NCI-H774 (cell line): ENCODE measurements at places on chromosomes 2 and 18.
A peak's percentile ranks its signal among the peaks of the same experiment; 100 is the strongest.

- DNase-seq = no peak
These were observed 83.4 kb upstream of the NARS1 start for GRCh38 chr18:57705011-57705410.

- no peak for DNase-seq
These were observed 86.9 kb upstream of the MAPK4 start for GRCh38 chr18:50472941-50473340.

DNA sequence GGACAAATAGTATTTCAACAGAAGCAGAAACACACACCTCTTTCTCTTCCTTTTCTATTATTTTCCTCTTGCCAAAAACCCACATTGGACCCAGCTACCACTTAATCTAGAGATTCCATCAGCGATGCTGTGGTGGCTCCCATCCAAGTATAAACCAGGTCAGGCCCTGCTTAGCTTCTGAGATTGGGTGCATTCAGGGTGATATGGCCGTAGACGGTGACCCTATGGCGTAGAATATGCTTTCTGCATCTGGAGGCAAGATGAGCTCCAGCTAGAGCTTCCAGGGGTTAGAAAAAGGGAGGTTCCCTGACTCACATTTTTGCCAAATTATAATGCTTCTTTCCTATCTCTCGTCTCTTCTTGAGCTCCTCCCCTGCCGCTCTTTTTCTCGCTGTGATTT lies 66.5 kb downstream of the TNP1 start:
- no peak for DNase-seq

- peak; percentile 13 for DNase-seq
These were observed 37.9 kb downstream of the MTERF4 start for GRCh38 chr2:241064008-241064801.

- no peak for DNase-seq
These were observed 145.9 kb downstream of the KLHL29 start for GRCh38 chr2:23530909-23531276.

GRCh38 chr18:70659036-70659925 lies 370.4 kb downstream of the SOCS6 start:
- DNase-seq = no peak

DNA sequence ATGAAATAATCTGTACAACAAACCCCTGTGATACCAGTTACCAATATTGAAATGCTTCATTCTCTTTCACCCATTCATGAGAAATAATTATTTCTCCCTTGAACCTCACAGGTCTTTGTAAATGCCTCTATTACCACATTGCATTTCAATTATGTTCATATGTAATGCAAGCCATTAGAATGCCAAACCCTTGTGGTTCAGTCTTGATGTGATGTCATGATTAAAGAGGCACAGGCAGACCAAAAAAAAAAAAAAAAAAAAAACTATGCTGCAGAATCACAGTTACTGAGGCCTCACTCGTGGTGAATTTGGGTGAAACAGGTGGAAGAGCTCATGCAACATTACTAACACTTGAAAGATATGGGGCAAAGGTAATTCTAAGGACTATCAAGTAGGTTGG lies 9.4 kb upstream of the EPG5 start:
- no peak for DNase-seq

DNA sequence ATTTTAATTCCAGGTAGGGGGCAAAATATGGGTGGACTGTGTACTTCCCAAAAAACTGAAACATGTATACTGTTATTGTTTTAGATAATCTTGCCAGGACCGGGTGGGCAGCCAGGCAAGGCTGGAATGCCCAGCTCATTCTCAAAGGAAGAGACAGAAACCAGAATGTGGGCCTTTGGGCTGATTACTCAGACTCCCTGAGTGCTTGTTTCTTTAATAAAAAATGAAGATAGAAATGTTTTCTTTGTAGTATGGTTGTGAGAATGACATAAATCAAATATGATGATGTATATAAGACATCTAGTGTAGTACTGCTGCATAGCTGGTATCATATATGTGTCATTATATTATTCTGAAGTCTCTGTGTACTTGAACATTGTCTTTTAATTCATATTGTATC lies 231.6 kb upstream of the NT5C1B start:
- no peak for DNase-seq

- no peak for DNase-seq
These were observed 193.2 kb downstream of the NDUFA10 start for GRCh38 chr2:239831861-239832489.

DNA sequence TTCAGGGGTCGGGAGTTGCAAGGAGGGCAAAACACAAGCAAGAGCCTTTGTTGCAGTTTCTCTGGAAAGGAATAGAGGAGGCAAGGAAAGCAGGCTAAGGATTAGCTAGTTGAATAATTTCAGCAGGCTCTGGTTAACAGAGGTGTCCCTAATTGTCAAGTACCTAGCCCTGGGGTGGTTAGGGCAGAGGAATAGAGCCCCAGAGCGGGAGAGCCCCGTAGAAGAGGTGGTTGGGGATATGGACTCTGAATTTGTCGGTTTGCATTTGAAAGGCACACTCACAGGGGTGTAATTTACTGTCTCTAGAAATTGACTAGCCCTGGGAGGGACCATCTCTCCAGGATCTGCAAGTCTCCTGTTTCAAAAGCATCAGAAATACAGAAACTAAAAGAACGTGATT lies 1030.2 kb downstream of the TMEM182 start:
- DNase-seq = no peak

DNA sequence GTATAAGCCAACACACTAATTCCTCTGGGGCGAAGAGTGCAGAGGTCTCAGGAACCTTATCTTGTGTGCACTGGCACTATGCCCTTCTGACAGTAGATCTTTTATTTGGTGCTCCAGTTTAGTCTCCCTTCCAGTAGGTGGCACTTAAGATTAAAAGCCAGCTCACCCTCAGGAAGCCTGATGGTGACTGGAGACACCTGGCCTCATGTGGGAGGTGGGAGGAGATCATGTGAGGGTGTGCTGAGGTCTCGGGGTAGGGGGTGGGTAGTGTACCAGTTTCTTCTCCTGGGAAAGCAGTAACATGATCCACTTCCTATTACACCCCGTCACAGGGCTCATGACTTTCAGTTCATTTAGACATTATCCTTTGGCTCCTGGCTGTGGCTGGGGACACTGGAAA lies 654.9 kb downstream of the ADCYAP1 start:
- DNase-seq = no peak

DNA sequence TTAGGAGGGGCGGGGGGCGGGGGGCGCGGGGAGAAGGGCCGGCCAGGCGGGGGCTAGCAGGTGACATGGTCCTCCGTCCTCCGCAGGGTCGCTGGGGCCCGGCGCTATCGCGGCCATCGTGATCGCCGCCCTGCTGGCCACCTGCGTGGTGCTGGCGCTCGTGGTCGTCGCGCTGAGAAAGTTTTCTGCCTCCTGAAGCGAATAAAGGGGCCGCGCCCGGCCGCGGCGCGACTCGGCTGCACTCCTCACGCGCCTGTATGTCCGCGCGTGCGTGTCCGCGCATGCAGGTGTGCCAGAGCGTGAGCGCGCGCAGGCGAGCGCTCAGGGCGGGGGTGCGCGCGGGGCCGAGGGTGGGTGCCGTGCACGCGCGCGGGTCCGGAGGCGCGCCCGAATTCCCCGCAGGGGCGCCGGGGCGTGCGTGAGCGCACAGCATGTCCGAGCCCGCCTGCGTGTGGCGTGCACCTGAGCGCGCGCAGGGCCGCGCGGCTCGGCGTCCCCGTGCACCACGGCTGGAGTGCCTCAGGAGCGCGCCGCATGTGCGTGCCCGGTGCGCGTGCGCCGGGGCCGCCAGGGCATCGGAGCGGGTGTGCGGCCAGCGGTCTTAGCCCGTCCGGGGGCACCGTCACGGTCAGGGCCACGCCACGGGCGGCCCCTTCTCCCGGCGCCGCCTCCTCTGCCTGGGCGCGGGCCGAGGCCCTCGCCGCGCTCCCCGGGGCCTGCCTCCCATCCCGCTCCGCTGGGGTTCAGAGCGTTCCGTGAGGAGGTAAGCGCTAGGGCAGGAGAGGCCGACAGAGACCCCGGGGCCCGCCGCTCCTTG lies 6.3 kb downstream of the SNORC start:
- DNase-seq = peak; percentile 68

- DNase-seq = no peak
These were observed 611.3 kb upstream of the SYT4 start for GRCh38 chr18:43888598-43888997.

GRCh38 chr2:61363580-61363979 lies 107.3 kb downstream of the USP34 start:
- DNase-seq = no peak

DNA sequence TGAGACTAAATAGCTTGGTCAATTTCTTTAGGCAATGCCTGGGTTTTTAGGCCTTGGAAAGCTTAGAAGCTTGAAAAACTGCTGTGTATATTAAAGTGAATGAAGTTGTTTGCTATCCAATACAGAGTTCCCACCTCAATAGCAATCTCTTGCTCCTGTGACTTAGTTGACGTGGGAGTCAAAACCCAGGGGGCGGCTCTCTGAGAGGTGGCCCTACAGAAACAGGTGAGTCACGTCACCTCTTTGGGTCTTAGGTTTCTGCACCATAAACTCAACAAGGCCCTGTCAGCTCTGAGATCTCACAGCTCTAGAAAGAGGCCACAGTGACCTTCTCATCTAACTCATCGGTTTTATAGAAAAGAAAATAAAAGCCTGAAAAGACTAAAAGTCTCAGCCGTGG lies 79.6 kb downstream of the ADD2 start:
- no peak for DNase-seq

DNA sequence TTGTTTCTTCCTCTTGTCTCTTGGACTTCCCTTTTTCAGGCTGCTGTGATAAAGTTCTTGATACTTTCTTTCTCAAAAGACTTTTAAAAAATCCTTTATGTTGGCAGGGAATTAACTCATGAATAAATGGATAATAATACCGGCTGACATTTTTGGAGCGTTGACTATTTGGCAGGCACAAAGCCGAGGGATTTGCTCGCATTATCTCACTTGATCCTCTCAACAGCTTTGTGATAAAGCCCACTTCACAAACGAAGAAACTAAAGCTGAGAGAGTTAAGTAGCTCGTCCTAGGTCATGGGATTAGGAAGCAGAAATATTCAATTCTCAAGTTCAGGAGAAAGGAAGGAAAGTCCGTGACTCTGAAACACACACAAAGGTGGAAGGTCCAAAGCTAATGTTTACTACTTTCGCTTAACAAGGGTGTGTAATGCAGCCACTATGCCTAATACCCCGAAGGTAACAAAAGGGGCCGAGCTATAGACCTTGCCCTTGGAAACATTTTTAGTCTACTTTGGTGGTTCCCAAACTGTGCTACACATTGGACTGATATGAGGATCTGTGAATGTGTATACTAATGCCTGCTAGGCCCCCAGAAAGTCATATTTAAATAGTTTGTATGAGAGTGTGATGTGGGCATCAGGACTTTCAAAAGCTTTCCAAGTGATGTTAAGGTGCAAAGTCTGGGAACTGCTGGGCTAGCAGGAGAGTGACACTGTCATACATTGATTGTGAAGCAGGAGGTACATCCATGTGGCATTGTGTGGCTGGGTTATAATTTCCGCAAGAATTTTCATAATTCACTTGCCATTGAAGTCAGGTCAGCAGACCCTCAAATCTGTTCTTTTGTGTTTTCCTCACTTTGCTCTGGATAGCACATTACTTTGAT lies 508.4 kb downstream of the PLCL1 start:
- DNase-seq = no peak

GRCh38 chr18:80004600-80005342 lies 16.4 kb upstream of the TXNL4A start:
- DNase-seq = no peak

GRCh38 chr18:9876867-9877654 lies 8.7 kb upstream of the TXNDC2 start:
- DNase-seq = no peak

DNA sequence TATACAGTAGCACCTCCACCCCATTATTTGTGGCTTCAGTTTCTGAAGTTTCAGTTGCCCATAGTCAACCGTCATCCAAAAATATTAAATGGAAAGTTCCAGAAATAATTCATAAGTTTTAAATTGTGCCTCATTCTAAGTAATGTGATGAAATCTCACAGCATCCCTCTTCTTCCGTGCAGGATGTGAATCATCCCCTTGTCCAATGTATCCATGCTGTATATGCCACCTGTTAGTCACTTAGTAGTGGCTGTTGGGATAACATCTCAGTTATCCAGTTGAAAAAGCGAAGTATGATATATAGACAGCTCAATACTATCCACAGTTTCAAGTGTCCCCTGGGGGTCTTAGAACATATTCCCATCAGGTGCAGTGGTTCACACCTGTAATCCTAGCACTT lies 119.1 kb upstream of the OTX1 start:
- DNase-seq = no peak

DNA sequence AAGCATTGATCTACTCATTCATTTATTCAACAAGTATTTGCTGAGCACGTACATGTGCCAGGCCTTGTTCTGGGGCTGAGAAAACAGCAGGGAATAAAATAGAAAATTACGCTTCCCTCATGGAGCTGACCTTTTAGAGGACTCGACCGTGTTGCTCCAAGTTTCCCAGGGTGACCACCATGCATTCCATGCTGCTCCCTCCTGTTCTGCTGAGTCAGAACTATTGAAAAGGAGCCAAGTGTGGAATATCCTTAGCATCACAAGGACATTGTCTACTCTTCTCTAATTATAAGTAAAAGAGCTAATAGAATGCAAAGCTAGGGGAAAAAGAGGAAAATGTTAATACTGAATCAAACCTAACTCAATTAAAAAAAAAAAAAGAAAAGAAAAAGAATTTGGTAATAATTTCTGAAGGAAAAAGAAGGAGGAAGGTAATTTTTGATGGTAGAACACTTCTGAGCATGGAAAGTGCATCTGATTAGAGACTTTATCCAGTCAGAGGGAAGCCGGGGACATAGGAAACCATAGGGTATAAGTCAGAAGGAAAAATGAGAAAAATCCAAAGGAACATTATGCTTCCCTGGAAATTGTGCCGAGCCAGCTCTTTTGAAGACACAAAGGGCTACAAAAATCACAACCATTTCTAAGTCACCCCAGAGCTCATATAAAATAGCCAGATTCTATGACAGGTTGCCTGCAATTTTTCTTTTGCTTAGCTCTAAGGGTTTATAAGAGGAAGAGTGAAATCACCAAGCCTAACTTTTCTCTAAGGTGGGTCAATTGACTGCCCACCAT lies 339.4 kb downstream of the RND3 start:
- DNase-seq = no peak

DNA sequence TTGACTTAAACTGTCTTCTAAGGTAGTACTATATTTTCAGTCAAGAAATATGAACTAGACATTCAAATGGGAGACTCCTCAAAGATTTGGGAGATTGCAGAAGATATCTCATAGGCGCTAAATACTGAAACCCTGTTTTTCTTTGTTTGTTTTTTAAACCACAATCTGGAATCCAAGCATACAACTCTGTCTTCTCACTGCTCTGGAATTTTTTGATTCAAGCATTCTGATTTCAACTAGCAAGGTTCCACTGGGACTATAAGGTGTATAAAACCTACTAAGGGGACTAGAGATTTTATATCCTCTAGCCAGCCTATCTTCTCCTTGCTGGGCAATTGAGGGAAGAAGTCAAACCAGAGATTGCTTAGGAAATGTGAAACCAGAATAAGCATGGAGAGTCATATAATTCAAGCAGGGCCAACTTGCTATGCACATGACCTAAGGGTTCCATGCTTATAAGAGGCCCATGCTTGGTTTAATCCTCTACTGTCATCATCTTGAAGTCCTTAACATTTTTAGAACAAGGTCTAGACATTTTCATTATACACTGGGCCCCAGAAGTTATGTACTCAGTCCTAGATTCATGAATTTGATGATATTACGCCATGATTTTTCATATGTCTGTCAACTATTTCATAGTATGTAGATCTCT lies 405.5 kb downstream of the PARD3B start:
- no peak for DNase-seq
